ENCODE measurements at places on chromosomes 4 and X.

DNA sequence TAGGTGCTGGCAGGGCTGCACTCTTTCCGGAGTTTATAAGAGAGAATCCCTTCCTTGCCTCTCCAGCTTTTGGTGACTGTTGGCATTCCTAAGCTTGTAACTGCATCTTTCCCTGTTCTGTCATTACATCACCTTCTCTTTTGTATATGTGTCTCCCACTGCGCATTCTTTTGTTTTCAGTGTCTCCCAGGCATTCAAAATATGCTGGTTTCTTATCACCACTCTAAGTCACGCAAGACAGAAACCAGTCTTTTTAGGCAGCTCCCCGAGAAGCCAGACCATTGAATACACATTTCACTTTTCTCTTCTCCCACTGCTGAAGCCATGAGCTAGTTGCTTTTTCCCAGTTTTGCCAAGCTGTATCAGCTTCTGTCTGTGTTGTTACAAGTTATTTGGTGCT is 71.0 kb downstream of the LAS1L start:
- no peak for DNase-seq

- DNase-seq = no peak
Observed at GRCh38 chr4:77927991-77928925, 65.6 kb downstream of the MRPL1 start.

DNA sequence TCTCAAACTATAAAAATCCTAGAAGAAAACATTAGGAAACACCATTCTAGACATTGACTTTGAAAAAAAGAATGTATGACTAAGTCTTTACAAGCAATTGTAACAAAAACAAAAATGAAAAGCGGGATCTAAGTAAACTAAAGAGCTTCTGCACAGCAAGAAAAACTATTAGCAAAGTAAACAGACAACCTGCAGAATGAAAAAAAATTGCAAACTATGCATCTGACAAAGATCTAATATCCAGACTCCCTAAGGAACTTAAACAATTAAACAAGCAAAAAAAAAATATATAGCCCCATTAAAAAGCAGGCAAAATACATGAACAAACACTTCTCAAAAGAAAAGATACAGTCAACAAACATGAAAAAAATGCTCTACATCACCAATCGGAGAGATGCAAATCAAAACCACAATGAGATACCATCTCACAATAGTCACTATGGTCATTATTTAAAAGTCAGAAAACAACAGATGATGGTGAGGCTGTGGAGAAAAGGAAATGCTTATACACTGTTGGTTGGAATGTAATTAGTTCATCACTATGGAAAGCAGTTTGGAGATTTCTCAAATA is 168.1 kb downstream of the EPHA5 start:
- DNase-seq = no peak

DNA sequence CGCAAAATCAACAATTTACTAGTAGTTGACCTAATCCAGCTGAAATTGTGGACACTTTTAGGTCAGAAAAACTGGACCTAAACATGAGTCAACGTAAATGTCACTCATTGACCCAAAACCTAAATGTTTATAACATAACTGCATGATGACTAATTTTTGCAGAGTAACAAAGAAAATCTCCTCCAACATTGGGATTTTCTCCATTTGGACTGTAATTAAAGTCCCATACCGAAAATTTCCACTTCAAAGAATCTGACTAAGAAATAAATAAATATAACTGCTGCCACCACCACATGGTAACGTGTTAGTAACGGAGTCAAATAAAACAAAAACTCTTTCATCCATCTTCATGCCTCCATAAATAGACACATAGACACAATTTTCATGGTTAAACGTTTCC is 1.9 kb downstream of the ADGRA3 start:
- no peak for DNase-seq

DNA sequence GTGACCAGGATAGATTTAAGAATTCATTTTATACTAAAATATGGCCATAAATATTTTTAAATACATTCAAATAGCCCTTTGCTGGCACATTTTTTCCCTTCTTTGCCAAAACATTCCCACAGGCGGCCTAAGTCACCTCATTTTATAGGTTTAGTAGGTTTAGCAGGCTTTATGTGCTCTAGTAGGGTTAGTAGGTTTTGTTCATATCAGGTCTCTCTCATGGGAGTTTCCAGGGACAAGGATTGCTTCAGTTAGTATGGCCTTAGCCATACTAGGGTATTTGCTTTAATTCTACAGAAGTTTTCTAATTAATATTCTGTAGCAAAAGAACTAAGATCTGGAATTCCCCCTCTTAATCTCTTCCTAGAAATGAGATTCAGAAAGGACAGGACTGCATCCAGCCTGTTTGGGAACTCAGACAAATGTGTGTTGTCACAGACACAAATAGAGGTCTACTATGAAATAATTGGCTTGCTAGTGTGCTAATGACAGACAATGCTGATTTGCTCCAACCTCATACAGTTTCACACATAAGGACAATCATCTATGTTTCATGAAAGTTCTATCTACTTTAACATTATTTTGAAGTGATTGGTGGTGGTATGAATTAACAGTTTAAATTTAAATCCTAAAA is 772 bp upstream of the MTTP start:
- no peak for DNase-seq

GRCh38 chr4:153140294-153140693 is 63.9 kb upstream of the TRIM2 start:
- no peak for DNase-seq

DNA sequence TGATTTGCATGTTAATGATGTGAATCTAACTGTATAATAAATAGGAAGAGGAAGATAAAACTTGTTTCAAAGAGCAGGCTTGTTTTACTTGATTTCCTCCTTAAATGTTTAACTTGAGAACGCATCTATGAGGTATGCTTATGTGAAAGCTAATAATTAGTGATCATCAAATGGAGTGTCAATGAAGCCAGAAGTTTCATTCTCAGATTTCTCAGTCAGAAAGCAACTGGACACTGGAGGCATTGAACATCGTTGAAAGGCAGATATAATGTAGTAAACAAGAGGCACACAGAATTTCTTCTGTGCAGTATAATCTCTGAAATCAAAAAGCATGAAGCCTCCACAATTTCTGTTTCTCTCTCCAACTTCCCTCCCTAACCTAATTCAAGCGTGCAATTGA is 672.9 kb downstream of the ADGRL3 start:
- no peak for DNase-seq

DNA sequence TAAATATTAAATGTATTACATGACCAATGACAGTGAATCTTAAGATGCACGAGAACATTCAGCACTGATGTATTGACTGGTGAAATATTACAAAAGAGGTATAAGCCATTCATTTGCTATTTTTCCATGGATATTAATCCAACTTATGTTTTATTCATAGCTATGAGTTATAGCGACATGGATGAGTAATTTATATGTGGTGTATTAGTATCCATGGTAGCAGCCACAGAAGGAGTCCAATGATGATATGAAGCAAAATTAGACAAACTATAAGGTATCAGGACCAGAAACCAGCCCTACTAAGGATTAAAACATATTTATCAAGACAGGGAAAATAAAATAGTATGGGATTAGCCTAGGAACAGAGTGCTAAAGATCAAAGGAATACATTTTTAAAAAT is 50.7 kb downstream of the THAP9 start:
- no peak for DNase-seq

DNA sequence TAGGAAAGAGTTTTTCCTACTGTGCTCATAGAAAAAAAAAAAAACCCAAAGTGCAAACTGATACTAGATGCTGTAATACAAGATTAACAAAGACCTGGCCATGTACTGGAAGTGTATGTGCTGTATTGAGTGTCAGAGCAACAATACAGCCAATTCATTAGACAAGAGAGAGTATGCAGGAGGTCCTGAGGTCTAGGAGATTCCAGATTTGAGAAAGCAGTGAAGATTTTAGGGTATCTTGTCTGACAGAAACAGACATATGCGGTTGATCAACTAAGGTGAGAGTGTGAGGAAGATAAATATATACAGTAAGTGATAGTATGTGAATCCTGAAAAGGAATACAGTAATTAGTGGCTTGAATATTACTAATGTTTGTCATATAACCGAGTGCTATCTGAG is 3.0 kb downstream of the GPR174 start:
- no peak for DNase-seq

DNA sequence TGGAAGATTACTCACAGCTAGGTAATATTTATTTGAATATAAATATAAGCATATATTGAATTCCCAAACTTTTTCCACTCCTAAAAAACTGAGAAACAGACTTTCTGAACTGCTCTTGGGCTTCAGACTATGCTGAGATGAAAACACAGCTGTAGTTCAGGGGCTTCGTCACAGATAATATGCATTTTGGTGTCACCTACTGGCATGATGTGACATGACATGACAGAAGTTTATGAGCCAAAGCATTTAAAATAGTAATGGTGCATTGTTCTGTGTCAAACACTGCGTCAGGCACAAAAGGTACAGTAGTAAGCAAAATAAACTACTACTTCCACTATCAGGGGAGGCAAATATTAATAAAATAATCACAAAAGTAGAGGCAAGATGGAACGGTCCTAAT is 171.3 kb downstream of the BTC start:
- no peak for DNase-seq

GRCh38 chrX:41302370-41302769 is 31.6 kb upstream of the DDX3X start:
- DNase-seq = no peak

Data from stimulated activated CD4-positive, alpha-beta T cell treated with anti-CD3 and anti-CD28 coated beads, Interleukin-1b, Interleukin-23, amount 100 ng/mL, for 1 hour (primary cell).